Frontal cortex (tissue), 4 donors: ENCODE measurements at places on chromosomes 11 and 22. TPM values are rescaled to one million over a fixed set of nuclear protein-coding genes. Genes with fewer than 3 reads are reported as not detected.

- DNase-seq = no peak
Observed at GRCh38 chr11:80993536-80993935, 1552.7 kb upstream of the TENM4 start.

DNA sequence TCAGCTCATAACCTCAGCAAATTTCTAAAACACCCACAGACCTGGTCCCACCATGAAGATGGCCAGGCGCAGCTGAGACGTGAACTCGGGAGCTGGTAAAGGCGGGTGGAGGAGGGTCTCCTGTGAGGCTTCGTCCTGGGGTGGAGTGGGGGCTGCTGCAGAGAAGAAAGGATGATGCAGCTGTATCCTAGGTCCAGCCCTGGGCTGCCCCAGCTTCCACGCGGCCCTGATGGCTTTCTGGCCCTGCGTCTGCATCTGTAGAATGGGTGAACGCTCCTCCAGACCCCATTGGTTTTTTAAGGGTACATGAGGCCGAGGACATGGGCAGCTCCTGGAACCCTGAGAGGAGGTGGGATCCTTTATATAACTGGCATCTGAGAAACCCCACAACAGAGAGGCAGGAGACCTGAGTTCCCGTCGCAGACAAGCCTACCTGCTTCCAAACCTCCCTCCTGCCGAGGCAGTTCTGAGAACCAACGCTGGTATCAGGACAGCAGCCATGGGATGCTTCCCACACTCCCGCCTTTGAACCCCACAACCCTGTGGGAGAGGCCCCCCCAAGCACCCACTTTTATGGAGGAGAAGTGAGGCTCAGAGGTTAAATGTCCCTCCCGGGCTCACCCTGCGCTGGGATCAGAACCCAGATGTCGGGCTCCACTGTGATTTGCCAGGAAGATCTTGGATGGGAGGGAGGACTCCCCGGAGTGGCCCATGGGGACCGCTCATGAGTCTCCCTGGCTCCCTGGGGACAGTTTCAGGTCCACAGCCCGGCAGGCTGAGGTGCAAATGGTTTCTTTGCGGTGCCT lies 55.2 kb upstream of the FGF3 start:
- no peak for DNase-seq

DNA sequence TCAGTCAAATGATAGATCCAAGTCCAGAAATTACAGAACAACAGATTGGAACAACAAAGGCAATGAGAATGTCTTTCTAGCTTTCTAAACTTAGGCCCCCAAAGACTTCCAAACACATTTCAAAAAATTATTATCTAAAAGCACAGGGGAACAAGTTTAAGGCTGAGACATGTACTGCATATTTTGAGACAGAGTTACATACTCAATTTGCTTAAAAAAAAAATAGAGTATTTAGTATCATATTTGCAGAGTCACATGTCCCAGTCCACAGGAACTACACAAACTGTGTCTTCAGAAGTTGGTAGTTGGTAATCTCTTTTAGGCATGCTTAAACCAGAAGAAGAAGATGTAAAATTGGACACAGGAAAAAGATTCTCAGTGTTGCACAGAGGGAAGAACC lies 127.2 kb downstream of the MAML2 start:
- no peak for DNase-seq

- DNase-seq = no peak
Observed at GRCh38 chr11:13535819-13536218, 40.0 kb upstream of the PTH start.

DNA sequence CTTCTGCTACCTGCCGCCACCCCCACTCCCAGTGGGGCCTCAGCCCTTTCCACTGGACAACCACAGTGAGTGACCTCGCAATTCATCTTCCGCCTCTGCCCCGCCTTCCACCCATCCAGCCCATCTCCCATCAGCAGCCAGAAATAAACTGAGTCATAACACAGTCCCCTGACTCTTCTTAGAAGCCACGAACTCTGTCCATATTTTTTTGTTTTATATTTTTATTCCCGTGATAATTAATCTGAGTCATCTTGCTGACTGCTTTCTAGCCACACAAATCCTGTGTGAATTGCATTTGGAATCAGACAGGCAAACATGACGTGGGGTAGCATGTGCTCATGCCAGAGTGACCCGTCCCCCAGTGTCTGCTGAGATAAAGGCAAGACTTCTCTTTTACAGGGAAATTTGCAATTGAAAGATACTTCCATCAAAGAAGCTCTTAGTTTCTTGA lies 7.0 kb downstream of the FADD start:
- no peak for DNase-seq

DNA sequence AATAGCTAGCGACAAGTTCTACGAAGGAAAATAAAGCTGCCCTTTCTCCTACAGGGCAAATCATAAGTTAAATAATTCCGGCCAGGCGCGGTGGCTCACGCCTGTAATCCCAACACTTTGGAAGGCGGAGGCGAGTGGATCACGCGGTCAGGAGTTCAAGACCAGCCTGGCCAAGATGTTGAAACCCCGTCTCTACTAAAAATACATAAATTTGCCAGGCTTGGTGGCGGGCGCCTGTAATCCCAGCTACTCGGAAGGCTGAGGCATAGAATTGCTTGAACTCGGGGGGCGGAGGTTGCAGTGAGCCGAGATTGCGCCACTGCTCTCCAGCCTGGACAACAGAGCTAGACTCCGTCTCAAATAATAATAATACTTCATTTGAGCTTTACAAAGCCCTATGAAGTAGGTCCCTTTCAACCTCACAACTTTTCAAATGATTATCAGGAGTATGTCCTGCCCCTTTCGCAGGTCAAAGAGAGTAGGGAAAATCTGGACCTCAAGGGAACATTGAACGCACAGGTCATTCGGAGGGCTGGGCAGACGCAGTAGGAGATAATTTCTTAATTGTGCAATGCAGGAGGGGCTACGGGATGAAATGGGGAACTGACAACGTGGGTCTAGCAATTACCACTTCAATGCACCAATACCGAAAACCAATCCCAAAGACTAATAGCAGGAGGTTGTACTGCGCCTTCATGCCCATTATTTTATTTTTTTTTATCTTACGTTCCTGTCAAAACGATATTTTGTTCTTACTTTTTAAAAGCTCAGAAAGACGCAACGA lies 590 bp downstream of the COMMD9 start:
- DNase-seq = no peak

TRIM29 gene
- not detected for total RNA-seq

DNA sequence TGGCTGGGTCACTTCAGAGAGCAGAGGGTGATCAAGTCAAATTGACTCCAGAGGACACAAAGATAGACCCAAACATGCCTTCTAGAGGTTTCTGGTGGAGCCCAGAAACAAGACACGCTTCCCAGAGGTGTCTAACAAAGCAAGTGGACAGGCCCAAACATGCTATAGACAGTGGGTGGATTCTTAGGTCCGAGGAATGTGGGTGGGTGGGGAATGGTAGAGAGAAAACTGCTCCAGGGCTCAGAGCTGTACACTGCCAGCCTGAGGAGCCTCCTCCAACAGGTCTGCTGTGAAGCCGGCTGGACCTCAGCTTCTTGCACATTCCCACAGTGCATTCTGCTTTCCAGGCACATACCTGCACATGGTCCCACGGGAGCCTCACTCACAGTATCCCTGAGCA lies 116.8 kb upstream of the NECTIN1 start:
- no peak for DNase-seq

GRCh38 chr11:110027627-110028371 lies 65.4 kb upstream of the ZC3H12C start:
- DNase-seq = no peak
